ENCODE measurements at places on chromosomes 13 and 19. TPM values are rescaled to one million over a fixed set of nuclear protein-coding genes. Genes with fewer than 3 reads are reported as not detected.
A peak's percentile ranks its signal among the peaks of the same experiment; 100 is the strongest.

DNA sequence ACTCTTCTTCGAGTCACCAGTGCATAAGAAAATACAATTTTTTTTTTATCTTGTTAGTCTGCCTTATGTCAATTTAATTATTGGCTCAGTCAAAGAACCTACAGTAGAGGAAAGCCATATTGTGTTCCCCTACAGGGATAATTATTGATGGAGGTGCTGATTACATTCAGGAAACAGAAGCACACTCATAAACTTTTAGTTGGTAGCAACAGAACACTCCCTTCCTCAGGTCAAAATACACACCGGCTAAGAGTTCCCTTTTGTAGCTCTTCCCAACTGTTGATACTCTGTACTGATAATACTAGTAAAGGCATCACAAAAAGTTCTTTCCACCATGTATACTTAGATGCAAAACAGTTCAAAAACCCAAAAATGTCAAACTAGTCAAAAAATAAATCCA is 18.4 kb downstream of the FOXO1 start:
- peak; percentile 63 for DNase-seq

GRCh38 chr19:33390101-33390907 is 16.8 kb downstream of the CEBPG start:
- DNase-seq: peak; percentile 42

DNA sequence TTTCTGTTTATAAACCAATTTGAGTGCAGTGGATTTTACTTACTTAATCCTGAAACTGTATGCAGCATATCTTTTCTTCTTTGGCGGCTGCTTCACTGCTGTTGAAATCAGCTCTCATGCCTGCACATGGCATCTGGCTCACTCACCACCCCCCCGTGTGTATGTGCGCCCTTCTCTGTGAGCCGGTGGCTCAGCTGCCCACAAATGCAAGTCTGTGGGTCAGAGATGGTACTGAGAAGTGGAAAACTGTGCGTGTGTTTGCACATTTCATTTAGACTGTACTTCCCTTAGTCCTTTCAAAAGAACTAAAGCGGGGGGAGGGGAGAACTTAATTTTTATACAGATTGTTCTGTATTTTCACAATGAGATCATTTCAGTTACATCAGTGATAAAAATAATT is 307.6 kb downstream of the SHISA2 start:
- DNase-seq: no peak

- DNase-seq: no peak
Observed at GRCh38 chr19:17582613-17583012, 27.2 kb downstream of the COLGALT1 start.

Gene ZNF160
- total RNA-seq: 29.3 TPM

GRCh38 chr13:26614721-26615120 is 57.2 kb downstream of the WASF3 start:
- no peak for DNase-seq

DNA sequence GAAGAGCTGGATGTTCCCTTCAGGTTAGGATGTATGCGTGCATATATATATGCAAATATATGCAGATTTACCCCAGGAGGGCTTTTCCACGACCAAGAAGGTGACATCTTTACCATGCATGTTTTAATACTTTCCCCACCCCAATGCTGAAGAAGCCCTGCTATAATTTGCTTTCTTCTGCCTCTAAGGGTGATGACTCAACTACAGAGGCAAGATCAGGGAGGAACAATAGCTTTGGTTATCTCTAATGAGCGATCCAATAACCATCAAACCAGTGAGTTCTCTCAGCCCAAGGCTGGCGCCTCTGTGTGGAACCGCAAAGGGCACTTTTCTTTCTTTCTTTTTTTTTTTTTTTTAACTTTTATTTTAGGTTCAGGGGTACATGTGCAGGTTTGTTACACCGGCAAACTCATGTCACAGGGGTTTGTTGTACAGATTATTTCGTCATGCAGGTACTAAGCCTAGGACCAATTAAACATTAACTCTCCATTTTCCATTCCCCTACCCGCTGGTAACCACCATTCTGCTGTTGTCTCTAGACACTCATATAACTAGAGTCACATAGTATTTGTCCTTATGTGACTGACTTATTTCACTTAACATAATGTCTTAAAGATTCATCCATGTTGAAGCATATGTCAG is 25.7 kb upstream of the UBE2L5 start:
- peak; percentile 17 for DNase-seq
